Omental fat pad (tissue), 4 donors: ENCODE measurements at places on chromosomes 12 and 14.

DNA sequence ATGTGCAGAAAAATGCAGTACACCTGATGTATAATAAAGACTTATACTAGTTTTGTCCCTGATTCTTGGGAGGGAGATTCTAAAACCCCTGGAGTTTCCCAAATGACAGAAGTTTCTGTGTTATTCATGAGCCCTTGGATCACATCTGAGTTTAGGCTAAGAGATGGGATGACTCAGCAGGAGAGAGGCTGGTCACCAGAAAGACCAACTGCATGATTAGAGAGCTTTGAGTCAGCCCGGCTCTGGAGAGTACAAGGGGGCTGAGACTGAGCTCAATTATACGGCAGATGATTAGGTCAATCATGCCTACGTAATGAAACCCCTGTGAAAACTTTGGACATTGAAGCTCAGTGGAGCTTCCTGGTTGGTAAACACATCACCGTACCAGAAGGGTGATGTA, 174.2 kb downstream of the SSPN start:
- DNase-seq = no peak

- no peak for DNase-seq
These were observed 71.8 kb upstream of the BCAT1 start for GRCh38 chr12:25020621-25021243.

GRCh38 chr12:98360401-98360800, 155.0 kb upstream of the TMPO start:
- no peak for DNase-seq

DNA sequence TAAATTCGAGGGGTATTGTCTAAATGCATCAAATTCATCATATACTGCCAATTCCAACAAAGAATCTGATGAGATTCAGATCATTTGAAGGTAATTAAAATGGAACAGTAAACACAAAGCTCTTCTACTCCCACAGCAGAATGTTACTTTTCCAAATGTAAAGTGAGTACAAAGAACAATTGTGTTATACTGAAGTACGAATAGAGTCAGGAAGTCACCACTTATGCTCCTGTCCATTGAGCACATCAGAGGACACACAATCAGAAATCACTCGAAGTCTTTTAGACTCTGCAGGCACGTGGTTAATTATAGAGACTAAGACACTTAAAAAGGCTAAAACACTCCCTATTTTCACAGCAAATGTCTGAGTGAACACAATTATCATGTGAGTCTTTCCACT, 388.5 kb upstream of the MIS18BP1 start:
- no peak for DNase-seq

GRCh38 chr12:114850661-114851275, 166.8 kb upstream of the TBX3 start:
- no peak for DNase-seq

- no peak for DNase-seq
These were observed 1.9 kb downstream of the TMEM119 start for GRCh38 chr12:108595711-108596647.

DNA sequence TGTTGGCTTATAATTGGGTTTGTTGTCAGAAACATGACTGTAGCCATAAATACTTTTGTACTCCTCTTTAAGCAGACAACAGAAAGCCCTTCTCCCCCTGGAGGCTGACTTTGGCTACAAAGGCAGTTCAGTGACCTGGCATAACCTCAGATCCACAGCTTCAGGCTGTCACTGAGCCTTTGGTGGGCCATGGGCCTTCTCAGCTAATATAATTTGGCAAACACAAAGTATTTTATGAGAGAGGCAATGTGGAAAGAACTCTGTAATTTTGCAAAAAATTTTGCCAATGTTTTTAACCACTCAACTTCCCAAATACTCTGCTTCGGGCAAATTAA, 15.5 kb upstream of the MGP start:
- no peak for DNase-seq

GRCh38 chr14:76778546-76779215, 17.4 kb downstream of the VASH1 start:
- no peak for DNase-seq

DNA sequence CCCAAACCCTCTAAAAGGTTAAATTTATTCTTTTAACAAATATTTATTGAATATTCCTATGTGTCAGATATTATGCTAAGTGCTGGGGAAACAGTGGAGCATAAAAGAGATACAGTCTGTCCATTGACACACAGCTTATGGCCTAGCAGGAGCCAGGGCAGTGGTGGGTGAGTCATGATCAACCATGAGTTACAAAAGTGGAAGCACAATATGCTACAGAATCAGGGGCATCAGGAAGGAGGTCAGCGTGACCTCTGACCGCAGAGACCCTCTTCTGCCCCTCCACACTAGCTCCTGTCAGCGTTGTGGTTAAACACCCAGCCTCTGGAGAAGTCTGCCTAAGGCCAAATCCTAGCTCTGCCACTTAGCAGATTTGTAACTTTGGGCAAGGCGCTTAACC, 4.7 kb upstream of the PPP1R1A start:
- no peak for DNase-seq

DNA sequence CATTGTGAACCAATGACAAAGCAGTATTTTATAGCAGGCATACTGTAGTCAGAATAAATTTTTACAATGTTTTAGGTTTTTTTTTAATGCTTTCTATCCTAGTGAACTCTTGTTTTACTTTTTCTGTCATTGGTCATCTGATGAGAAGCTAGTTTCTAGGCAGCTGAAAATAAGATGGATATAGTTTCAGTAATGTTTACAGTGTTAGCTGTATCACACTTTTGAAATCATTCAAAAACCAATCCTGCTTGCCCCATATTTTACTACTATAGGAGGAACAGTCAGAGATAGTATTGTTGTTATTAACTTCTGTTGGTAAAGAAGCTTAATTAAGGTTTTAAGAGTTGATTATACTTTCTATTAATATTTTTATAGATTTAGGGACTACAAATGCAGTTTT, 24.5 kb downstream of the USP15 start:
- no peak for DNase-seq

DNA sequence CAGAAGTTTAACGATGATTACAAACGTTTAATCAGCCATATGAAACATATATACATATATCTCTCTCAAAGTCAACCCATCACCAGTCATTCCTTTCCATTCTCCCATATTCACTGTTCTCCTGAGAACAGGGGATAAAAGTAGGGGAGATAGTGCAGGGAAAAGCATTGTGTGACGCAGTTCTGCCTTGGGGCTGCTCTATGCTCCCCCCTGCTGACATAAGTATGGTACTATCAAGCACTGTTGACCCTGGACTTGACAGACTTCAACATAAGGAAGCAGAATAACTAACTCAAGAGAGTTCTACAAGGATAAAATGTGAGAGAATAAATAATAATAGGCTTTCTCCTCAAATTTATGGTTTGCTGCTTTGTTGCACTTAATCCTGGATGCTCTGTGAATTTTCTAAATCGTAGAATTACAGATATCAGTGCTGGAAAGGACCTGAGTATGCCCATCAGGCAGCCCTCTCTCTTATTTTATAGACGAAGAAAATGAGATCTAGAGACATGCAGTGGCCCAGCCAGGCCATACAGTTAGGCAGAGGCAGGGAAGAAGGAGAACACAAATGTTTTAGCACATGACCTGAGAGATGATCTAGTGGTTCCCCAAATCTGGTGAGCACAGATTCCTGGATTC, 87.2 kb downstream of the SCN8A start:
- DNase-seq = no peak

- no peak for DNase-seq
These were observed 103.1 kb downstream of the SCN8A start for GRCh38 chr12:51694146-51694545.

DNA sequence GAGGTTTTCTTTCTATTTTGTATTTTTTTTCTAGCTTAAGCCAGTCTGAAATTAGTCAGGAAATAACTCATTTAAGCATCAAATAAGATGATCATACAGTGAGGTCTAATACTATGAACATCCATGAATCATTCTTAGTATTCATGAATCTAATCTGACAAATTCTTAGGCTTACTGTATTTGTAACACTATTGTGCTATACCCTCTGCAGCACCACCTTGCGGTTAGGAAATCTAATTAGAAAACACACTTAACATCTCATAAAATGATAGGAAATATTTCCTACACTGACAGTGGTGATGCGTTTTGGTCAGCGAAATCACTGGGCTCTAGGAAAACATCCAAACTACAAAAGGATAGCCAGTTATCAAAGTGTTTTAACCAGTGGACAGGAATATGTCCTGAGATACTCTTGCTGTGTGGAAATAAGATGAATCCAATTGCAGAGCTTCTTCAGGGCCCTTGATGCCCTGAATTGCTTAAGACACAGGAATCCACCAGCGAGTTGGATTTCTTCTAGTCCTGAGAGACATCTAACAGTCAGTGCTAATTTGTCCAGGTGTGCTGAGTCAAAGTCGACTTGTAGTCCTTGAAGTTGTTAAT, 109.3 kb upstream of the MYF6 start:
- no peak for DNase-seq

DNA sequence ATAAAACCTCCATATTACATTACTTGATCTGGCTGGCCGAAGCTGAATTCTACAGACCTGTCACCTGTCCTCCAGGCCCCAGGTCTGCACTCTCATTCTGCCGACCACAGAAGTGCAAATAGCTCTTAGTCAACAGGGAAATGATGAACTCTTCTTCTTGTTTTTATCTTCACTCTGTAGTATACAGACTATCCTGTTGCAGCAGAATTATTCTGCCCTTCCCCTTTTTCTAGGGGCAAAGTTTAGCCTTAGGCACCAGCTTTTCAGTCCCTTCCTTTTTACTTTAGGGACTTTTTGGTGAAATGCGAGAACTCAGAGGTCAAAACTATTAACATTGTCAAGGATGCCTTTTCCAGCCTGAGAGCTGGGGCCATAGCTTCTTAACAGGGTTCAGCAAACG, 229.6 kb upstream of the EGLN3 start:
- no peak for DNase-seq

DNA sequence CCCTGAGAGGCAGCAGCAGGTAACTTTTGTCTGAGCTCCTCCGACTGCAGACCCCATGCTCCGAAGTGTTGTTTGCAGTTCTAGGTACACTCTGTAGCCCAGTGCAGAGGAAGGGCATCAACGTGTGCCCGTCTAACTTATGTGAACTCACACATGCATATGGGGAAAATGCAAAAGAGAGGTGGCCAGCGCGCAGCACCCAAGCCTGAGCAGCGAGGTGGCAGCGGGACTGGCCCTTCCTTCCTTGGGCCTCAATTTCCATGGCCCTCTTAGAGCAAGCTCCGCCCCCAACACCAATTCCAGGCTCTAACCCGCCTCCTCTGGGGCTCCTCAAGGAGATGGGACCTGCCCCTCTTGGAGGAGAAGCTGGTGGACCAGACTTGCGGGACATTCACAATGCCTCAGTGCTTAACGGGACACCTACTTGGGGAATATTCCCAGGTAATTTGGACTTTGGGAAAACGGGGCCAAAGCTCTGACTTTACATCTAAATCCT, 27.7 kb downstream of the GPR68 start:
- DNase-seq = no peak

DNA sequence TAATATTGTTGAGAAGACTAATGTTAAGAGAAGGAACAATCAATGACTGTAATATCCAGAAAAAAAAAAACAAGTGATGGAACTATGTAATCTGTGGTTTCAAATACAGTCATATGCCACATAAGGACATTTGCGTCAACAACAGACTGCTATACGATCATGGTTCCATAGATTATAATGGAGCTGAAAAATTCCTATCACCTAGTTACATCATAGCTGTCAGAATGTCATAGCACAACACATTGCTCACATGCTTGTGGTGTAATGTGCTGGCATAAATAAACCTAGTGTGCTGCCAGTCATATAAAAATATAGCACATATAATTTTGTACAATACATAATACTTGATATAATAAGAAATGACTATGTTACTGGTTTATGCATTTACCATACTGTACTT, 653.5 kb downstream of the TRHDE start:
- no peak for DNase-seq
